ENCODE measurements at places on chromosomes 1 and 21.

DNA sequence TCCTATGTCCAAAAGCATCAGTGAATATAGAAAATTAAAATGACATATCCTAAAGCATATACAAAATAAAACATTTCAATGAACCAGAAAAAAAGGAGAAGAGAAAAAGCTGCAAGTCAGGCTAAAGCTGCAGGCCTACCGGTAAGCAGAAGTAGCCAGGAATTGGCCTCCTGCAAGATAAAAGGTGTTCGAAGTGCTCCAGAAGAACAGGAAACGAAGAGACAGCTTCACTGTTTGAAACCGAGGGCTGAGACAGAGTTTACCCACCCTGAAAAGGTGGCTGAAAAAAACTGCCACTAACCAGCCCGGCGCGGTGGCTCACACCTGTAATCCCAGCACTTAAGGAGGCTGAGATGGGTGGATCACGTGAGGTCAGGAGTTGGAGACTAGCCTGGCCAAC lies 37.4 kb downstream of the NSL1 start:
- DNase-seq: peak; percentile 9

DNA sequence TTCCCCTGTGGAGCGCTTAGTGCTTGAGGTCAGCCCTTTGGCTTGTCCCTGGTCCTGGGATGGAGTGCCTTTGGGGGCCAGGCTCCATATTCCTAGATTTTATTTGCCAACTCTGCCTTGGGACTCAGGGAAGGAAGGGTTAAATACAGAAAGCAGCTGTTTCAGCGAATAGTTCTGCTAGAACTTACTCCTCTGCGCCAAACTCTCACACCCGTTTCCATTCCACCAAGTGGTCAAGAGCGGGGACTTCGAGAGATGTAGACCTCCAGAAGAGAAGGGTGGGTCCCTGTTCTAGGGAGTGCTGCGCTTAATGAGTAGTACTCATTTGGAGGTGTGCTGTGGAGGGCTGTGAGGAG lies 704 bp upstream of the TOMM40L start:
- no peak for DNase-seq

GRCh38 chr1:83673312-83673711 lies 325.6 kb downstream of the TTLL7 start:
- DNase-seq: no peak

DNA sequence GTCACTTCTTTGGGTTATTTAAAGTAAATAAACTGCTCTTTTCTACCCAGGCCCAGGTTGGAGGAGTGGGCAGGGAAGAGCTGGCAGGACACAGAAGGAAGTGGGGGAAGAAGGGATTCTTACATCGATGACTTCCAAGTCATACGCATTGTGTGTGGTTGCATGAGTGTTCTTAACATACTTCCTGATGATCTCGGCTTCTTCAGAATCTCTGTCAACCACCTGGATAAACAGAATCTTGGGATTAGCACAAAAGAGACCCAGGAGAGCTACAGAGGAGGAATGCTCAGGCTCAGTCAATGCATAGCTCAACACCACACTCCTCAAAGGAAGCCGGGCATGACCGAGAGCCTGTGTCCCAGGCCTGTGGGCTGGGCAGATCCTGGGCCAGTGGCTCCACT lies 42.1 kb downstream of the PARP1 start:
- DNase-seq: no peak

GRCh38 chr1:62084310-62084890 lies 110.2 kb upstream of the L1TD1 start:
- no peak for DNase-seq

- no peak for DNase-seq
These were observed 714.4 kb upstream of the NCAM2 start for GRCh38 chr21:20283836-20284235.

DNA sequence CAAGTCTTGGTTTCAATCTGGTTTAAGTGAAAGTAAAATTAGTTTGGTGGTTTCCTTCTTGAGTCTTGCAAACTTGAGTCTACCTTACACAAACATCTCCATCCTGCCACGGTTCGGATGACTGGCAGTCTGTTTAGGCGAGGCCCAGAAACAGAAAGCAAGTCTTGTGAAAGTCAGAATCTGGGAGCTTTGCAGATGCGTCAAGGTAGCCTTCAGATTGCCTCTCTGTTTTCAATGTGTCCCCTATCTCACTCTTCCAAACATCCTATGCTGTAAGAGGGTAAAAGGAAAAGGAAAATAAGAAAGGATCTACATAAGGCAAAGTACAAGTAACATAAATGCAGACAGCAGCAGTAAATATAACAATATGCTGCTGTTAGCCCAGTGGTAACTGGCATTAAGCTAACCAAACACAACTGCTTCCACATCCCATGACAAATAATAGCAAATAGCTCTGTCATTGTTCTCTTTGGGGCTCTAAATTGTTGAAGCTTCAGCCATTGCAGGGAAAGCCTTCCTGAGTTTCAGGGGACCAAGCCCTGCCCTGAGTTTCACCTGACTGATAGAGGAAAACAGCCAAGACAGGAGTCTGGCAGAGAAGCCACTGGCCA lies 26.2 kb upstream of the C1orf105 start:
- no peak for DNase-seq

DNA sequence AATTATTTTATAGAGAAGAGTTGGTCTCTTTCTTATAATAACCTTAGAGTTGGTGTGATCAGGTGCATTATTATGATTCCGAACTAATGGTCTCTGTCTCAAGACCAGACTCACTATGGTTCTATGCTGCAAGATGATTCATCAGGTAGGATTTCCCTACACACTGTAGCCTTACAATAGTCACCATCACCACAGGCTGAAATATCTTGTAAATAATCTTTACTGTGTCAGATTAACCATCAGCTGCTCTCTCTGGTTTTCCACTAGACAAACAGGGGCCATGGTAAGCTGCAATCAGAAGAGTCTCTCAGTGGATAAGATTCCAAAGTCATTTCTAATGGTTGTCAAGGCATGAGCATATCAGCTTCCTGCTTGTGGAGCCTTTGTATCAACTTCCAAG lies 4.4 kb upstream of the GBP4 start:
- DNase-seq: no peak

DNA sequence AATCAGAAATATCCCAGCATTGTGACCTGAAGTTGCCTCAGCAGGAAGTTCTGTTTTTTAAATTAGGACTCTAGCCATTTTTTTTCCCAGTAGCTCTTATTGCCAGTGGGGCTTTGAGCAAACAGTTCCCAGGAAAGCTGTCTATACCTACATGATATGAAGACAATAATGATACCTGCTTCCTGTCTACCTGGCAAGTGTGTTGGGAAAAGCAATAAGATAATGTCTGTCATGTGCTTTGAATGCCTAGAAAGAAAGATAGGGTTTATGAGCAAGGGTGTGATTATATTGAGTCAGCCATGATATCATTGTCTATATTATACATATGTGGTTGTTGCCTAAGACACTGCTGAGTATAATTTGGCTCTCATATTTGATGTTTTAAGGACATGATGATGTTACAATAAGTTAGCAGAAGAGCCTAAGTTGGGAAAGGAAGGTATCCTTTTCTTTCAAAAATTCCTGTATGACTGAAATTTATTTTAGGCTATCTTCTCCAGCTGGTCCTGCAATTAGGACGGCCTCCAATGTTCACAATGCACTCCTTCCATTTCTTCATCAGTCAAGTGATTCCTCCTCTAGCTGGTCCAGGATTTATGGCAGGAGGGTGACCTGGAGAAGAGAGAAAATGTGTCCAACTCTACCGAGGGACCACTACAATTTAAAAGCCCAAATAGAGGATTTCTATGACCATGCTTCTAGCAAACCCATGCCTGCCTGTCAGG lies 99.6 kb upstream of the CDC42BPA start:
- no peak for DNase-seq

- no peak for DNase-seq
These were observed 3.8 kb downstream of the F13B start for GRCh38 chr1:197063212-197063611.

- DNase-seq: no peak
These were observed 30.5 kb upstream of the PIK3CD start for GRCh38 chr1:9621032-9621431.

GRCh38 chr1:47763591-47764171 lies 233.5 kb downstream of the TRABD2B start:
- no peak for DNase-seq

DNA sequence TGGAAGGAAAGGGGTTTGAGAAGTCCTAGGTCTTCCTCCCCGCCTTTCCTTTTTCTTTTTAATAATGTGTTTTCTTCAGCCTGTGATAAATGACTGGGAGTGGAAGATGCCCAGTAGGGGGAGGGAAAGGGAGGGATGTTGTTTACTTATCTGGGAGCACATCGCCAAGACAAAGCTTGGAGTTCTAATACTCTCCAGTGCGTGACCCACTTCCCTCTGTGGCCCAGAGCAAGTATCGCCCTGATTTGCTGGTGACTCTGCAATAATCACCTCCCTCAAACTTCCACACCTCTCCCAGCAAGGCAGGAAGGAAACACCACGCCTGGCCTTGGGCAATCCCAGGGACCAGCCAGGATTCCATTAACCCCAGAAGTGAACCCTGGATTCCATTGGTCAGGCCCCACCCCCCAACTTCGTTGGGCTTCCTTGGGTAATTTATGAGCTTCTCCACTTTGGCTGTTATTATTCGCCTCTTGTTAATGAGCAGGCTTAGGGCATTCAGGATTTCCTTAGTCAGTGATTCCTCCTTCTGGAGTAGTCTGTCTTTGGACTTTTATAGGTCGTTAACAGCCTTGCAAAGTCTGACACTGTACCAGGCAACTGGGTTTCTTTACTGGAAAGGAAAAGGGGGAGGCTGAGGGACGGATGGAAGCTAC lies 24.3 kb upstream of the GRHL3 start:
- no peak for DNase-seq

GRCh38 chr1:48038270-48038767 lies 41.1 kb upstream of the TRABD2B start:
- no peak for DNase-seq

DNA sequence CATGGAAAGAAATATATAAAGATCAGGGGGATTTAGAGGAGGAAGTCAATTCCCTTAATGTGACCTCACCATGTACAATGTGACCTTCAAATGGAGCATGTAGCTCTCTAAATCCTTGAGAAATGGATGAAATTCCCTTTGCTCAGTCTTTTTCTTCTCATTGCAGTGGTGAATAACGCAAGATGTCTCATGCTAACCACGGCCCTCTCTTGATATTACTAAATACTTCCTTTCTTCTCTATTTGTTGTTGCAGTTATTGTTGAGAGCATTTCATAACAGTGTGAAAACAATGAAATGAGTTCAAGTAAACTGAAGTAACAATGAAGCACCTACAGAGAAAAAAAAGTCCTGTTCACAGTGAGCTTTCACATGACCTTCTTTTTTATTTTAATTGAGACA lies 55.6 kb downstream of the ZNF281 start:
- DNase-seq: peak; percentile 68

GRCh38 chr21:26732432-26733221 lies 112.6 kb downstream of the ADAMTS1 start:
- peak; percentile 7 for DNase-seq

GRCh38 chr1:19710825-19711611 lies 46.3 kb downstream of the HTR6 start:
- peak; percentile 34 for DNase-seq

DNA sequence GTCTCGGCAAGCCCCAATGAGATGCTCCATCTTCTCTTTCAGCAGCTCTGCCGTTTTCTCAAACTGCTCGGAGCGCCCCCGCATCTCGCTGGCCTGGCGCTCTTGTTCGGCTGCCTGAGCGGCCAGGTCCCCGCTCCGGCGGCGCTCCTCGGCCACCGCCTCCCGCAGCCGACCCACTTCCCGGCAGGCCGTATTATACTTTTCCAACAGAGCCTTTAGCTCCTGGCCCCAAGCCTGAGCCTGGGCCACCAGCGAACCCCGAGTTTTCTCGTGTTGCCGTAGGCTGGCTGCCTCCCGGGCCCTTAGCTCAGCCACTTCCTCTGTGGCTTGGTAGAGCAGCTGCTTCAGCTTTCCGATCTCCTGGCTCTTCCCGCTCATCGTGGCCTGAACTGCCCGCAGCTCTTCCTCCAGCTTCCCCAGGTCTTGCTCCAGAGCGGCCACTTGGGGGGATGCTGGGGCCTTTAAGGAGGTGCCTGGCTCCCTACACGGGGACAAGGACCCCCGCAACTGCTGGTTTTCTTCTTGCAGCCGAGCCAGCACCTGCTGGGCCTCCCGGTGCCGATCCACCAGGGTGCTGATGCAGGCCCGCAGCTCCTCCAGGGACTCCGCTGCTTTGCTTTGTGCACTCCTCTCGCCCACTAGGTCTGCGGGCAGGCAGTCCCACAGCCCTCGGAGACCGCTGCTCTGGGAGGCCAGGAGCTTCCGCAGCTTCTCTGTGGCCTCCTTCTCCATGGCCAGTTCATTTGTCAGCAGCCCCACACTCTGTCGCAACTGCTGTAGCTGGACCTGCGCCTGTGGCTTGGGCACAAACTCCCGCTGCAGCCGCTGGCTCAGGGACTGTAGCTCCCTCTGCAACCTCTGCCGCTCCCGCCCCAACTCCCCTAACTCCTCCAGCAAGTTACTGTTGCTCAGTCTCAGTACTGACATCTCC lies 13.4 kb upstream of the PIAS3 start:
- peak; percentile 65 for DNase-seq

GRCh38 chr1:24641646-24642151 lies 1.4 kb upstream of the SRRM1 start:
- DNase-seq: peak; percentile 64

DNA sequence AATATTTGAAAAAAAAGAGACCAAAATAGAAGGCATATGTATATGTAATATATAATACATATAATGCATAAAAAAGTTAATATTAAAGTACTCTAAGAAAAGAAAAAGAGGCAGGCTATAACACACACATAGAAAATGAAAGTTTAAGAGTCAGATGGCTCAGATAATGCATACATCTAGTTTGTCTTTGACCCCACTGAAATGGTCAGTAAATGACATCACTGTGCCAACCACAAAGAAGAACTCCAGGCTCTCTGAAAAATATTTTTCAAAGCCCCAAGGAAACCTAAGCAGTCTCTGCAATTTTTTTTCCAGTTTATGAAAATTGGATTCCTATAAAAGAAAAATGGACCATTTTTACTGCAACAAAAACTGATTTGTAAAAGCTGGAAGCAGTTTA lies 55.4 kb upstream of the SCYL3 start:
- peak; percentile 10 for DNase-seq

- peak; percentile 62 for DNase-seq
These were observed 204.3 kb downstream of the KCNJ6 start for GRCh38 chr21:37711836-37712568.

DNA sequence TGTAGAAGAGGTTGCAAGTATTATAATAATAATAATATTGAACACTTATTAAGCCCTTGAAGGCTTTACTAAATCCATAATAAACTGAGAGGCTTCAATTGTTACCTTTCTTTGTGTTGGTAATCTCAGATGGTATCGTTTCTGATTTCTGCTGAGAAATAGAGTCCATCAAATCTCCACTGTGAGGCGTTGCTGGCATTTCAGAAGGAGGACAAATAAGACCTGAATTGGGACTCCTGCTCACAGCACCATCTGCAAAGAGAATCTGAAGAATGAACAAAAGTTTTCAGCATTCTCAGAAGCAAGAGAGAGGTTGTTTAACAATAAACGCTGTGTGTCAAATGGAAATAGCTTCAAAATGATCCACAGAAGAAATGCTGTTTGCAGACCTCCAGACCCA lies 93.7 kb downstream of the WDR3 start:
- no peak for DNase-seq

GRCh38 chr1:30879940-30880677 lies 28.4 kb downstream of the SDC3 start:
- no peak for DNase-seq

All from MV-4-11 (cell line).